Fibroblast of skin of left biceps (primary cell): ENCODE measurements at places on chromosomes 16 and 17.
A peak's percentile ranks its signal among the peaks of the same experiment; 100 is the strongest.

- DNase-seq, result no peak
Measured at GRCh38 chr17:19445105-19445504, 34.1 kb downstream of the RNF112 start.

DNA sequence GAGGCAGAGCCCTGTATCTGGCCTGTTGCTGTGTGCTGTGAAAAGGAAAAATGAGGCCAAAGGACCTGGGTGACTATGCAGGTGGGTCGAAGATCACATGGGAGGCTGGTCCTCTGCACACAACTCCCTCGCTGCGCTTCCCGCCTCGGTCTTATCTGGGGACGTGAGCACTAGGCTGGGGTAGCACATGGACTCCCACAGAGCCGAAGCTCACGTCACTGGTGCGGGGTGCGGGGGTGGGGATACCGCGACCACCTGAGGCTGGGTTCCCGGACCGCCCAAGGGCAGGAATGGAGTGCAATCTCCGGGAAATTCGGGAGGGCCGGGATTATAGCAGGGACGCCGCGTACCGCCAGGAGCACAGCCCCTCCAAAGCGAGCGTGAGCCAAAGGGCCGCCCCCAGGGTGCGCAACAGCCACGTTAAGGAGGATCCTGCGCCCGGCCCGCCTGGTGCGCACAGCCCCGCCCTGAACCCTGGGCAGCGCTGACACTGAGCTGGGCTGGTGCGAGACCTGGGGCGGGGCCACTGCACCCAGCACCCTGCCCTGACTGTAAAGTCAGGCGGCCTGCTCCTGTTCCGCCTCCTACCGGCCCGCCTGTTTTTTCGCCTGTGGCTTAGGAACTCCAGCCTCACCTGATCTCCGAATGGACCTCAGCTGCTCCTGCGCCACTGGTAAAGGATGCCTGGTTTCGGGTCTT, 4.8 kb downstream of the MT1A start:
- no peak for DNase-seq

- DNase-seq, result no peak
Measured at GRCh38 chr17:73211745-73212144, 18.9 kb downstream of the COG1 start.

DNA sequence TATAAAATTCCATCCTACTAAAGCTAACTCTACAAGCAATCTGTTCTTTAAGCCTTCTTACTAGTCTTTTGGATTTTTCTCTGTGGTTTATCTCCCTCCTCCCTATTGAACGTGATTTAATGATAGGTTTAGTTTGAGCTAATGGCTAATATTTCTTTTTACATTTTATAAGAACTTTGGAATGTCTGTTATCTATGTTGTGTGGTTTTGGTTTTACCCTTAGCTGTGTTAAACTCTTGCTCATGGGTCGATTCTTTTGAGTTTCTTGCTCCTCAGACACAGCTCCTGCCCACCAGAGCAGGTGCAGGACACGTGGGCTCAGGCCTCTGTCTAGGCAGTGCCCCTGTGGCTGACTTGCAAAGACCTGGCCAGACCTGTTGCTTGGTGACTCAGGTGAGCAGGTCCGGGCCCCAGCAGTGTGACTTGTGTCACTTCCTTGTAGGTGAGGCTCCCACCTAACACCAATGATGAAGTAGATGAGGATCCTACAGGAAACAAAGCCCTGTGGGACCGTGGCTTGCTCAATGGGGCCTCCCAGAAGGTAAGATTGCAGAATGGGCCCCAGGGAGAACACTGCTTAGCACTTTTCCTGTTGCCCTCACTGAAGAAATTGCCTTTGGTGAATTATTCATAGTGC, 45.1 kb downstream of the SF3B3 start:
- DNase-seq, result no peak

- DNase-seq, result peak; percentile 17
Measured at GRCh38 chr16:60731329-60732050, 1304.7 kb downstream of the CDH8 start.

DNA sequence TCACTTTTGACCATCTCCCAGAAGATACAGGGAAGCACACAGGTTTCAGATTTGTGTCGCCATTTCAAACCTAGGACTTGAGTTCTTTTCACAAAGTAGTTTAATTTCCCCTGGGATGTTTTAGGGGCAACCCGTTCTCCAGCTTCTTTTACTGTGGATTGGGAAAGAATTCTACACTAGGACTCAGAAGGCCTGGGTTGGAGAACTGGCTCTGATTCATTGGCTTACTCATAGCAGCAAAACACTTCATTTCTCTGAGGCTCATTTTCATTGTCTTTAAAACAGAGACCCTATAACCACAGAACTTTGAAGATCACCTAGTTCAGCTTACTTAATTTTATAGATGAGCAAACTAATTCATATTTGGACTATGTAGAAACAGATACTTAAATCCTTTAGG, 175.9 kb upstream of the SALL1 start:
- DNase-seq, result peak; percentile 20

GRCh38 chr16:22073350-22073749, 19.0 kb upstream of the VWA3A start:
- DNase-seq, result no peak

GRCh38 chr16:23949630-23950290, 114.0 kb downstream of the PRKCB start:
- no peak for DNase-seq

DNA sequence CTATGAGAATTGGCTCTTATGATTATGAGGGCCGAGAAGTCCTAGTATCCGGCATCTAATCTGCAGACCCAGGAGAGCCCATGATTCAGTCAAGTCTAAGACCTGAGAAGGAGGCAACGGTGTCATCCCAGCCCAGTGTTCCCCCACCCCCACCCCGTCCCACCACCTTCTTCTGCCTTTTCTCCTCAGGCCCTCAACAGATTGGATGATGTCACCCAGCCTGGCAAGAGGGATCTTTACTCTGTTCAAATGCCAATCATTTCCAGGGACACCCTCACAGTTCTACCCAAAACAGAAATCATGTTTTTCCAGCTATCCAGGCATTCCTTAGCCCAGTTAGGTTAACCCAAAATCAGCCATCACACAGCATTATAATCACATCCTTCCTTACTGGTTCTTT, 10.0 kb upstream of the GAA start:
- no peak for DNase-seq

DNA sequence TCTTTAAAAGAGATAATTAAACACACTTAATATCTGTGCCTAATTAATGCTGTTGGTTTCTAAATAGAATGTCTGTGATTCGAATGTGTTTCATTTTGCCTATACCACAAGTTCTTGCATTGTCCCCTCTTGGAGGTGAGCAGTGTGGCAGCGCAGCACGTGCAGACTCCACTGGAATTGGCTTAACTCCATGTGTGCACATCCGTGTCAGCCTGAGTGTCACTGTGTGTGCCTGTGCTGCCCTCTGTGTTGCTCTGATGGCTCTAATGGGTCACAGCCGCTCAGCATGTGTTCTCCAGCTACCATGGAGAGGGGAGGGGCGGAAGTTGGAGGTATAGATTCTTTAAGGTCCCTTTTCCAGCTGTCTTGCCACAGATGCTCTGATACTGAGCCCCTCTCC, 226.6 kb downstream of the SPECC1 start:
- DNase-seq, result no peak

DNA sequence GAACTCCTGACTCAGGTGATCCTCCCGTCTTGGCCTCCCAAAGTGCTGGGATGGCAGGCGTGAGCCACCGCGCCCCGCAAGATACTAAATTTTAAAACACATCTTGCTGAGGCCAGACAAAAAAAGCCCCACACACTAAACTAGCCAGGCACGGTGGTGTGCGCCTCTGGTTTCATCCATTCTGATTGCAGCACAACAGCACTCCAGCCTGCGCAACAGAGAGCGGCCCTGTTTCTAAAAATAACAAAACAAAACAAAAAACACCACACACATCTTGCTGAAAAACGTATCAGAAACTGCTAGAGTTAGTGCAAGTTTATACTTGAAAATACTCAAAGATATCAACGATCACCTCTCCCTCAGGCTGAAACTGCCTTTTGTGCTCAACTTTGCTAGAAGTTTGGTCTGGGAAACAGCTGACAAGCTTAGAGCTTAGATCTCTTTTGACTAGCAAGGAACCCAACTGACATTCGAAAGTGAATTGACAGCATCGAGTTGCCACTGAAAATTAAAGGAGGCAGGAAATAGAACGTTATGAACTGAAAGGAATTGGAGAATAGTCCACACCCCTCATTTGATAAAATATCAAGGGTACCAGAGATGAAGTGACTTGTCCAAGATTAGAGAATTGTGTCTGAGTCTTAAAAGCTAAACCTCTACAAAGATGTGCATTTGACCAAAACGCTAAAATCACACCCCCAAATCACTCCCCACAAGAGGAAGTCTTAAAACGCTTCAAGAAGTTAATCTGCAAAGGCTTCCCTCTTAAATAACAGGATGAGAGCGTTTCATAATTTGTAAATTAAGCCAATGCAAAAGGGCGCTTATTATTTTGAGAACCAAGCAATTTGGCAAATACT, 908 bp downstream of the COG4 start:
- DNase-seq, result no peak

GRCh38 chr16:24328835-24329452, 72.8 kb downstream of the CACNG3 start:
- DNase-seq, result no peak

- DNase-seq, result no peak
Measured at GRCh38 chr16:79800016-79800608, 199.6 kb upstream of the MAF start.

DNA sequence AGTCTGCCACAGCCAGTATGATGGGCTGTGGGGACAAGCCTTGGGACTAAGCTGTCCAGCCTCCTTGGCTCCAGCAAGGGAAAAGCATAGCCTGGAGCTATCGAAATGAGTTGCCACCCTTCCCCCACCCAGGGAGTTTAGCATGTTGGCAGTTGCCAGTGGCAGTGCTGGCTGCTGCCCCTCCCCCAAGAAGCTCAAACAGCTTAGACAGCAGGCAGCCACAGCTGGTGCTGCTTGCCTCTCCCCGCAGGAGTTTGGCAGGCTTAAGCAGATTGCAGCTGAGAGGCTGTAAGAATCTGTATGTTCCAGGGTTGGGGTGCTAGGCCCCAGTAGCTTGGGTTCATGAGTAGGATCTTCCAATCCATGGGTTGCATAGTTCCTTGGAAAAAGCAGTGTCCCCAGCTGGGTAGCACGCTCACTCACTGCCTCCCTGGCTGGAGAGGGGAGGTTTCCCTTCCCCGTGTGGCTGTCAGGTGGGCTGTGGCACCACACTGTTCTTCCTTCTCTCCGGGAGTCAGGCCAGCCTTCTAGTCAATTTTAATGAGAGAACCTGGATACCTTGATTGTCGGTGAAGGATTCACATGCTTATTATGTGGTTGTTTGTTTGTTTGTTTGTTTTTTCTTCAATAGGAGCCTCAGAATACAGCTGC, 506.1 kb downstream of the CDH11 start:
- peak; percentile 6 for DNase-seq

GRCh38 chr17:51869387-51869786, 289.1 kb downstream of the CA10 start:
- DNase-seq, result no peak
